ENCODE measurements at places on chromosomes 5 and 9. TPM values are rescaled to one million over a fixed set of nuclear protein-coding genes. Genes with fewer than 3 reads are reported as not detected.

RGS14 gene
- 9.3 TPM for total RNA-seq

PRLR gene
- total RNA-seq: under 0.01 TPM

SPINK13 gene
- total RNA-seq: not detected

FIBCD1 gene
- total RNA-seq: 3.3 TPM

C5orf58 gene
- total RNA-seq: not detected

ABCA1 gene
- total RNA-seq: 73.2 TPM

BRINP1 gene
- 0.56 TPM for total RNA-seq

PCDHGB6 gene
- 2.5 TPM for total RNA-seq

SOHLH1 gene
- total RNA-seq: not detected

SEPTIN8 gene
- total RNA-seq: 52.1 TPM

PCDHGA2 gene
- 1.5 TPM for total RNA-seq

ST6GALNAC6 gene
- total RNA-seq: 33.7 TPM

BRD3 gene
- total RNA-seq: 6.2 TPM

OMD gene
- not detected for total RNA-seq

Data from regular cardiac myocyte (primary cell).